ENCODE measurements at places on chromosomes 5 and 9. TPM values are rescaled to one million over a fixed set of nuclear protein-coding genes. Genes with fewer than 3 reads are reported as not detected.

PCDHB13 gene
- total RNA-seq, result not detected

CYLC2 gene
- not detected for total RNA-seq

CDH6 gene
- total RNA-seq, result not detected

ADAMTS13 gene
- 0.67 TPM for total RNA-seq

PGM5 gene
- total RNA-seq, result not detected

ITGA1 gene
- 136 TPM for total RNA-seq

SV2C gene
- total RNA-seq, result 0.06 TPM

HRH2 gene
- total RNA-seq, result 3.2 TPM

C9orf43 gene
- total RNA-seq, result 1.3 TPM

PTGES2 gene
- total RNA-seq, result 56.8 TPM

FYB1 gene
- total RNA-seq, result 72.8 TPM

TTC23L gene
- total RNA-seq, result not detected

C5orf52 gene
- total RNA-seq, result not detected

IGIP gene
- 3.1 TPM for total RNA-seq

TPM2 gene
- 1.4 TPM for total RNA-seq

PAPPA gene
- total RNA-seq, result not detected

ATP10B gene
- not detected for total RNA-seq

GCNT4 gene
- 0.42 TPM for total RNA-seq

PITX1 gene
- not detected for total RNA-seq

TERT gene
- total RNA-seq, result 1.3 TPM

EQTN gene
- not detected for total RNA-seq

LHX6 gene
- total RNA-seq, result not detected

CXCL14 gene
- not detected for total RNA-seq

CCDC180 gene
- total RNA-seq, result 2.3 TPM

IFNA14 gene
- not detected for total RNA-seq

ADGRV1 gene
- total RNA-seq, result 0.33 TPM

PAX5 gene
- total RNA-seq, result 2.1 TPM

PRRX2 gene
- total RNA-seq, result not detected

SLC31A1 gene
- 20.5 TPM for total RNA-seq
